ENCODE measurements at places on chromosomes 2 and 18.

- no peak for DNase-seq
These were observed 58.2 kb downstream of the SLC9A2 start for GRCh38 chr2:102677244-102678215.

- no peak for DNase-seq
These were observed 165.2 kb upstream of the ALKAL2 start for GRCh38 chr2:453132-453531.

DNA sequence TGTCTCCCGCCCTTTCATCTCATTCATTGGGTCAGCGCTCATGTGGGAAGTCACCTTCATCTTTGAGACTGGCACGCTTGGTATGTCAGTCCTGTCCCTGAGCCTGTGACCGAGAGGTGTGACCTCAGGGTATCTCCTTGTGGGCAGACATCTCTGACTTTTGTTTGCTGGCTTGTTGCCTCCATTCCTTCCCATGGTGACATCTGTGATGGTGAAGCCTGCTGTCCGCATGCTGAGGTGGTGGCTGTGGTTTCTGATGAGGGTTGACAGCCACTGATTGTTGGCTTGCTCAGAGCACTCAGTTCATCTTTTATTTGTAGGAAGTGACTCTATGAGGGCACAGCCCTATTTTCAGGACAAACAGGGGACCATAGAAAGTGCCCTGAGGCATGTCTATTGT, 139.2 kb downstream of the SLC4A3 start:
- DNase-seq, result no peak

GRCh38 chr2:235066895-235067294, 115.1 kb downstream of the SH3BP4 start:
- no peak for DNase-seq

DNA sequence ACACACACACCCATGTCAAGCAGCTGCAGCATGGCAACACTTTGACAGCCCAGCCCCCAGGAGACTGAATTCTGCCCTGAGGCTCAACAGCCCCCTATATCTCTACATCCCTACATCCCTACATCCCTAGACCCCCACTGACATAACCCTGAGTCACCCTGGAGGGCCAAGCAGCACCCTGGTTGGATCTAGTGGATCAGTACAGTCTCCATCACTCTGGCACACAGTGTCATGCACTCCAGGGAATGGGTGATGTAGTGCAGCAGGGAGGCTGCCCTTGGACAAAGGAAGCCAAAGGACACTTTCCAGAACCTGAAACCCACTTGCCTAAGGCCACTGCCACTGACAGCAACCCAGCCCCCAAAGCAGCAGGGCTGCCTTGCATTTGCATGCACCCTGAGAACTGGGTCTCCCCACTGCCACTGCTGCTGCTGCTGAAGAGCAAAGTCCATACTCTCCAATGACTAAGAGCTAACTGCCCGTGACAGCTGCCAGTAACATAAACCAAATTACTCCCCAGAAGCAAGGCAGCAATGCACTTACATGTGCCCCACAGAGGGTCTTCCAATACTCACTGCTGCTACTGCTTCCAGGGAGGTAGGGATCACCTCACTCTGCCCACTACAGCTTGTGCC, 681.6 kb upstream of the KLHL29 start:
- DNase-seq, result no peak

- DNase-seq, result no peak
These were observed 87.7 kb upstream of the HAAO start for GRCh38 chr2:42879913-42880737.

Measured in epithelial cell of prostate (primary cell).